ENCODE measurements at places on chromosomes 5 and 9. TPM values are rescaled to one million over a fixed set of nuclear protein-coding genes. Genes with fewer than 3 reads are reported as not detected.
A peak's percentile ranks its signal among the peaks of the same experiment; 100 is the strongest.

The WDR70 gene
- 34.1 TPM for total RNA-seq

The ANKRD33B gene
- 0.36 TPM for total RNA-seq

DNA sequence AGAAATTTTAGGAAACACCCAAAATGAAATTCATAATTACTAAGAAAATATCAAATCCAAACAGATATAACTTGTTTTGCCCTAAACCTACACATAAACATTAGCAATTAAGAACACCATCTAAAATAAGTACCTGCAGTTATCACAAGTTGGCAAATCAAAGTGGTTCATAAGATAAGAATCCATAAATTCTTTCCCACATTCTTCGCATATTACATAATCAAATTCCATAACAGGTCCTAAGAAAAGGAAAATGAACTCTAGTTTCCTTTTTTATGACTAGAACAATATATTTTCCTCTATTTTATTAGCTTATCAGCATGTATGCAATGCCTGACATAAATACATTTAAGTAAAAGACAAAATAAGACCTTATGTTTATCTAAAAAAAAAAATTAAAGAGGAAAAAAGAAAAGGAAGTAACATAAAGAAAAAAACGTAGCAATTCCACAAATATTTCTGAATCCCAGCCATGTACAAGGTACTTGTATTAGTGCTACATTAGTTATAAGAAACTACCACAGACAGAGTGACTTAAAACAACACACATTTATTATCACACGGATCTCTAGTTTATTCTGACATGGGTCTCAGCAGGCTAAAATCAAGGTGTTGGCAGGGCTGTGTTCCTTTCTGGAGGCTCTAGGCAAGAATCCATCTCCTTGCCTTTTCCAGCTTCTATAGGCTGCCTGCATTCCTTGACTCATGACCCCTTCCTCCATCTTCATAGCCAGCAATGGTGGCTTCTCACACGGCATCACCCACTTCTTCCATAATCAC, 7.5 kb downstream of the XPA start:
- DNase-seq = no peak

DNA sequence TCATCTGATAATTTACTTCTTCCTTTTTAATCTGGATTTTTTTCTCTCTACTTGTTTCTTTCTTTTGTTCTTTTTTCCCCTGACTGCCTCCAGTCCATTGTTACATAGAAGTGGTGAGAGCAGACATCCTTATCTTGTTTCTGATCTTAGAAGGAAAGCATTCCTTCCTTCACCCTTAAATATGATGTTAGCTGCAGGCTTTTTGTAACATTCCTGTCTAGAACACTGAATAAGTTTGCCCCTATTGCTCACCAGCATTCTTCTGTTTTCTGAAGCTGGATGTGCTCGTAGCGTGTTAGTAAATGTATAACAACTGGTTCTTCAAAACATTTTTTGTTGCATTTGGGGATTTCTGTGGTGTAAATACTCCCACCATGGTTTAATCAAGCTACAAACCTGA, 136.7 kb upstream of the NFIL3 start:
- DNase-seq = peak; percentile 66

DNA sequence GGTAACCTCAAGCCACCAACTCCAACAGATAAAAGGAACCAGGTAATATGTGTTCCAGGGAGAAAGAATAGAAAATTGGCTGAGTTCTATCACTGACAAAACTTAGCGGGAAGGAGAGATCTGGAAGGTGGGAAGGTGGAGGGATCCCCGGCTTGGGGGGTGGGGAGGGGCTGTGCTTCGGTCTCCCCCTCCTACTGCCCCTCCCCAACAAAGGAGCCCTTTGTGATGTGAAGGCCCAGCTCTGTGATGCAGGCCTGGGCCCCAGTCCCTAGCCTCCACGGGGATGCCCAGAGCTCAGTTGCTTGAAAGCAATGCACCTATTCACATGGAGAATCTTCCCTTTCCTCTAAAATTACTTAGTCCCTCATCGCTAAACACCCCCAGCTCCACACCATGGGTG, 4.4 kb upstream of the ZNF484 start:
- no peak for DNase-seq

GRCh38 chr5:60346393-60346792, 353.6 kb downstream of the DEPDC1B start:
- DNase-seq = peak; percentile 16

Measured in RPMI7951 (cell line).